ENCODE measurements at places on chromosomes 5 and 9. TPM values are rescaled to one million over a fixed set of nuclear protein-coding genes. Genes with fewer than 3 reads are reported as not detected.

DNA sequence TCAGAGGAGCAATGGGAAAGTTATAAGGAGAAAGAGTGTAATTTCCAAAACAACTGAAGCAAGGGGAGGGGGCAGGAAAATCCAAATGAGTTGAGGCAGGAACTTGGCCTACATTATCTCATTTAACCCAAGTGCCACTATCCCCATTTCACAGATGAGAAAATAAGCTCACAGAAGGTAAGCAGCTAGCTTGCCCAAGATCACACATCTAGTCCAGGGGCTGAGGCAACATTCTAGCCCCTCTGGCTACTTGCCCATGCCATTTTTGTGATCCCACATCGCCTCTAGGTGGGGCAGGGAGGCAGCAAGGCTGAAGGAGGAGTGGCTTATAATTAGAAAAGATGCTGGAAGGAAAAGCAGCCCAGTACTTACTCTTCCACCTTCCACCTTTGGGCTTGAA lies 2.6 kb upstream of the PSIP1 start:
- no peak overlapping the region for H3K4me3 ChIP-seq
- no peaks in the 10 kb centered on the region for H3K36me3 ChIP-seq
- H3K27me3 ChIP-seq: no peaks in the 10 kb centered on the region
- no peak for DNase-seq
- H3K27ac ChIP-seq: no peak overlapping the region

- H3K4me3 ChIP-seq: no peak overlapping the region
- H3K4me1 ChIP-seq: no peaks in the 10 kb centered on the region
- H3K36me3 ChIP-seq: no peaks in the 10 kb centered on the region
- no peak for DNase-seq
- H3K27me3 ChIP-seq: no peaks in the 10 kb centered on the region
- no peak overlapping the region for H3K27ac ChIP-seq
Measured at GRCh38 chr9:24817756-24818155, 272.1 kb upstream of the IZUMO3 start.

DNA sequence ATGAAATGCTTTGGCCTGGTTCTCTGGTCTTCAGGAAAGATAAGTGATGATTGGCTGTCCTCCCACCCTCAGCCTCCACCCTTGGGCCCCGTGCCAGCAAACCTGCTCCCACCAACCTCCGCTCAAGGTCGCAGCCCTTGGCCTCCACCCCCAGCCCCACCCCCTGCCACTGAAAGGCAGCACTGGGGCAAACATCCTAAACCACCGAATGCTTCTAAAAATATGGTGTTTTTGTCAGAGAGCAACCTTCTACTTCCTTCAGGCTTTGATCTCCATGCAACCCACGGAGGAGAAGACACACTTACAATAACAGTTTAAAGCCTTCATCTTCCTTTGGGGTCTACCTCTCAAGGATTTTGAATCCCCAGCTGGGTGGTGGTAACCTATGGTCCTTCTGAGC lies 24.0 kb upstream of the TCF7 start:
- H3K27me3 ChIP-seq: no peaks in the 10 kb centered on the region
- H3K27ac ChIP-seq: no peak overlapping the region
- H3K4me3 ChIP-seq: no peak overlapping the region
- no peak for DNase-seq
- no peaks in the 10 kb centered on the region for H3K36me3 ChIP-seq
- no peaks in the 10 kb centered on the region for H3K4me1 ChIP-seq

- H3K4me1 ChIP-seq: no peaks in the 10 kb centered on the region
- peaks cover 5% of the 10 kb centered on the region for H3K27me3 ChIP-seq
Measured at GRCh38 chr5:177473443-177474001, at the start of gene DBN1. Gene DBN1 (minus strand): TSS chr5:177473634. CDS start chr5:177473521, 113 bp downstream.

- H3K27ac ChIP-seq: no peak overlapping the region
- H3K27me3 ChIP-seq: no peaks in the 10 kb centered on the region
- no peak for DNase-seq
Measured at GRCh38 chr5:118990582-118990981, 2.2 kb upstream of the DTWD2 start.

GRCh38 chr9:120336021-120336752 lies 243.8 kb downstream of the CDK5RAP2 start:
- peak; percentile 38 for DNase-seq
- H3K4me1 ChIP-seq: no peaks in the 10 kb centered on the region
- H3K27ac ChIP-seq: no peak overlapping the region
- H3K36me3 ChIP-seq: no peaks in the 10 kb centered on the region
- H3K27me3 ChIP-seq: no peaks in the 10 kb centered on the region
- H3K4me3 ChIP-seq: no peak overlapping the region

GRCh38 chr9:122567901-122568300 lies 15.0 kb downstream of the OR1N2 start:
- H3K4me3 ChIP-seq: no peak overlapping the region
- no peaks in the 10 kb centered on the region for H3K27me3 ChIP-seq
- no peaks in the 10 kb centered on the region for H3K4me1 ChIP-seq
- H3K36me3 ChIP-seq: no peaks in the 10 kb centered on the region

GRCh38 chr5:149285153-149285552 lies 13.5 kb downstream of the AFAP1L1 start:
- no peaks in the 10 kb centered on the region for H3K27me3 ChIP-seq
- H3K36me3 ChIP-seq: no peaks in the 10 kb centered on the region
- peaks cover 77% of the 10 kb centered on the region for H3K4me1 ChIP-seq
- peak overlapping the region; percentile 76 for H3K27ac ChIP-seq
- DNase-seq: no peak
- no peak overlapping the region for H3K4me3 ChIP-seq

Gene PRUNE2
- total RNA-seq: 28.5 TPM

Gene RHOBTB3
- total RNA-seq: 56.2 TPM

Data from right atrium auricular region (tissue), 2 donors.